ENCODE measurements at places on chromosomes 12 and 14.

- DNase-seq, result no peak
These were observed 345.9 kb upstream of the RGS6 start for GRCh38 chr14:71586131-71586897.

DNA sequence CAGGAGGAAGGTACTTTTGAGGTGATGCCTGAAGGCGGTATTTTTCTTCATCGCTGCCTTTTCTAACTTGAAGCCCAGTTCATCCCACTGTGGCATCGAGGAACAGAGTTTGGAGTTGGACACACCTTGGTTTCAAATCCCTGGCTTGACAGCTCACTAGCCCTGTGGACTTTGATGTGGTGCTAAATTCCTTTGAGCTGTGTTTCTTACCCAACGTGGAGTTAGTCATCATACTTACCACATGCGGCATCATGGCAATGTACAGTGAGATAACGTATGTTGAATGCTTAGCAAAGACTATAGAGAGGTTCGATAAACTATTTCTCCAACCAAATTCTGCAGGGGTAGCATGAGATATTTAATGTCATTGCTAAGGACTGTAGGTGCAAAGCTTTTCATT lies 3.4 kb downstream of the PLEKHG3 start:
- no peak for DNase-seq

- no peak for DNase-seq
These were observed 114.7 kb downstream of the BEGAIN start for GRCh38 chr14:100472491-100472890.

DNA sequence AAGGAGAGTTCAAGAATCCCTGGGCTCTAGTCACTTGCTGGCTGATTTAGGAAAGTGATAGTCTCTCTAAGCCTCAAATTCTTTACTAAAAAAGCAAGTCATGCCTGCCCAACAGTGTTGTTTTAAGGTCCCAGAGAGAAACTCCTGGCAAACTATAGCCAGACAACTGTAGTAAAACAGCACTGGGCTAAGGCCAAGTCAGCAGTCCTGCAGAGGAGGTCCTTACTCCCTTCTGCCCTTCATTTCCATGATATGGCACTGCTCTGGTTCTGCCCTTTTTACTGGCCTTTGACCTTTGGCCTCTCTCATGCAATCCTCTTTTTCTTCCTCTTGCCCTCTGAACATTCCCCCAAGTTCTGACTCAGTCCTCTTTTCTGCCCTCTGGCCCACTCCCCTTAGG lies 74.9 kb downstream of the VWF start:
- no peak for DNase-seq

GRCh38 chr14:42683707-42684106 lies 1077.0 kb downstream of the LRFN5 start:
- no peak for DNase-seq

- no peak for DNase-seq
These were observed 15.6 kb downstream of the ZNF839 start for GRCh38 chr14:102335163-102335562.

GRCh38 chr14:52875707-52876106 lies 75.1 kb downstream of the FERMT2 start:
- no peak for DNase-seq

GRCh38 chr14:87411370-87411769 lies 581.6 kb downstream of the GALC start:
- DNase-seq, result no peak

- no peak for DNase-seq
These were observed 2.8 kb downstream of the RXYLT1 start for GRCh38 chr12:63782466-63782865.

- no peak for DNase-seq
These were observed 74.1 kb downstream of the CACNA1C start for GRCh38 chr12:2126676-2127406.

GRCh38 chr12:28937196-28937595 lies 211.9 kb upstream of the FAR2 start:
- DNase-seq, result no peak

DNA sequence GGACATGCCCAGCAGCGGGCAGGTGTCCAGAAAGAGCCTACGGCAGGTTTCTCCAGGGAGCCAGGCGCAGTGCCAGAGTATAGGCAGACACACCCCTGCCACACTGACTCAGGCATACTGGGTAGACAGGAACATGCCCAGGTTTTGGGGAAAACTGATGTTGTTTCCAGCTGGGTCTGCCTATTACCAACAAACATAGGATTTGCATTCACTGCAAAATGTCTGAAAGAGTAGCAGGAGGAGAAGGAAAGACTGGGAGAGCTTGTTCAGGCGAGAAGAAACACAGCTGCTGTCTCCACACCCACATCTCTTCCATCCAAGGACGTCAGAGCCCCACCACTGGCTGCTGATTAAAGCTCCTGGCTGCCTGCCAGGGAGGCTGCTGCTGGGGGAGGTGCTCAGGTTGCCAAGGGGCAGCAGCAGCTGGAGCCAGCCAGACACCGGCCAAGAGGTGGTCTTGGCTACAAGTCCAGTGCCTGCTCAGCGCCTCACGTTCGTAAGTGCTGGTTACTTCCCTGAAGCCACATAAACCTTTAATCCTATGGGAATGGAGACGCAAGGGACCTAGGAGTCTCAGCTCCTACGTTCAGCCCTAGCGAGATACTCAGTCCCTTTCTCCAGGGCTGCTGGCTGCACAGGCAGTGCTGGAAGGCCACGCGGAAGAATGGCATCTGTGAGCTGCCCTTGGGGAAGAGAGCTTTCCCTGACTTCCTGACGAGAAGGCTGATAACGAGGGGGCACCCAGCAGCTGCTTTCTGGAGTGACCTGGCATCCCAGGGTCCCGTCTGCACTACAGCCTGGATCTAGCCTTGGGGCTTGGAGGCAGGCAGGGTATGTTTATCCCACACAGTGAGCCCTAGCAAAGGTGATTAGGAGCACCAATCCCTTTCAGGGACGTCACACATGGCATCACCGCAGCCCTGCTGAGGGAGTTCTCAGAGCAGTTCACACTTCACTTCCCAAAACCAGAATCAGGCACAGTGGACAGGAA lies 58.1 kb downstream of the PLEKHG3 start:
- no peak for DNase-seq

DNA sequence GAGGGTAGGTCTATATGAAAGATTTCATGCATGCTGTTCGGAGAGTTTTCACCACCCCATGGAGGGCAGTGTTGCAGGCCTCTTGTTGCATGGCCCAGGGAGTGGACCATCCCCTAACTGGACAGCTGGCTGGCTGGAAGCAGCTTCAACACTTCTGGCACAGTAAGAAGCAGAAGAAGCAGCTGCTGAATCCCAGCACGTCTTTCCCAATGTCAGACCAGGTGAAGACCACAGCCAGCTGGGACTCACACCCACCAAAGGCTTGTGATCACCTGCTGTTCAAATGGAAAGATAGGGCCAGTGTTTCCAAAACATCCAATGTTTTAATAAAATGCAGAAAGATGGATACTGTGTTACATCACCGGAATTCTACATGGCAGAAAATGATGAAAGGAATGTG lies 1423.6 kb downstream of the AACS start:
- no peak for DNase-seq

DNA sequence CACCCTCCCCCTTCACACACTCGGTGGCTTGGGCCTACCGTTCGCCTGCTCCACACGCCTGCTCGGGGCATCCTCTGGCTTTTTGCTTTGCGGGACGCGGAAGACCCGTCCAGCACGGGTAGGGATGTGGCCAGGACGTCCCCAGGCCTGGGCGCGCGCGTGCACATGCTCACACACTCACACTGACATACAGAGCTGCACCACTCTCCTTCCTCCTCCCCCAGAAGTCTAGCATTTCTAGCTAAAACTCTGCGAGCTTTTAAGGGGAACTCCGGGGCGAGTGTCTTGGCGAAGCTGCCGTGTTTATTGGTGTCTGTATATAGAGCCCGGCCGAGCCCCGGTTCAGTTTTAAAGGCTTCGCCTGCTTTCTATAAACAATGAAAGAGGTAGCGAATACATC lies 5.0 kb downstream of the TBX5 start:
- no peak for DNase-seq

DNA sequence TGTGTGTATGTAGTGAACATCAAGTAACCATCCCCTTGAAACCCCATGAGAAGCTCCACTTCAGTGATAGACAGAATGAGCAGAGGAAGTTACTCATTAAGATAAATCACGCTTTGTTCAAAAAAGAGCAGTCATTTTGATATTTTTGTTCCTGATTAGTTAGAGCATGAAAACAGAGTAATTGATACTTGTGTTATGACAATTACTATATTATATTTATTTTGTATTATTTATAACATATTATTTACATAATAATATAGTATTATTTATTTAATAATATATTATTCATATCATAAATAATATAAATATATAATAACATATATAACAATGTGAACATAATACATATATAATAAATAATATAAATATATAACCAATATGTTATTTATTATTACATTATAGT lies 580.9 kb downstream of the SOX5 start:
- no peak for DNase-seq

DNA sequence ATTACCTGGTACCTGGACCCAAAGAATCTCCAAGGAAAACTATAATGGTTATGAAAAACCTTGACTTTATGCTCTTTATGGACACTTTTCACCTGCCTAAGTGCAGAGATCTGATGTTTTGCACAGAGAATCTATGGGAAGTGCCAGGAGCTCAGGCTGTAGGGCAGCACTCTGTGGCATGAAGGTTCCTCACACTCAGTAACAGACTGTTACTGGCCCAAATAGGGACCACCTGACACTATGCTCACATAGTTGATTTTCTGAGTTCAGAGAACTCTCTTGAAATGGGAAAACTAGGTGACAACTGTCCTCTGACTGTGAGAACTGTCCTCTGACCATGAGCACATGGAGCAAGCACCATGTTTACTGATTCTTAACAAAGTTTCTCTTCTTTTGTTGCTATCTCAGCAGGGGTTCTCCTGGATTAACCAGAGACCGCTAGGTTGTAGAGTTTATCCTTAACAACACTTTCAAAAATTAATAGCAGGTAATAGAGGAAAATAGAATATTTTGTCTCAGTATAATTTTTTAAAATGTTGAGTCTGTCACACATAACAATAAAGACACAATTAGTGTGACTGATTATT lies 101.6 kb downstream of the STXBP6 start:
- DNase-seq, result no peak

DNA sequence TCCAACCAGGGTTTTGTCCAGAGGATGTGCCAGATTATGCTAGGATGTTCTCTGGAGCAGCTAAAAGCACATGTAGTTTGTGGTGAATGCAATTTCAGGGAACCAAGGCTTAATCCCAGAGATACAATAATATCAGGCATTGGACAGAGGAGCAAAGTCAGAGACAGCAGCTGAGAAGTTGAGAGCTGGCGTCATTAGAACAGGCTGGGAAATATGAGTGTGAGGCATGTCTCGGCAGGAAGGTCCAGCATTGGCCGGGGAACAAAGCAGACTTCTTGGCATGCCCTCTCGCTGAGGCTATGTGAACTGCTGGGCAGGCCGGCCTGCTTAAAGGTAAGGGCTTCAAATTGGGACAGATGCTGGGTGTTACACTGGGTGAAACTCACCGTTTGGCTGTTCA lies 125.4 kb downstream of the CAND1 start:
- no peak for DNase-seq

- no peak for DNase-seq
These were observed 791.6 kb downstream of the DIO2 start for GRCh38 chr14:79419571-79420327.

- no peak for DNase-seq
These were observed 33.9 kb downstream of the MIA2 start for GRCh38 chr14:39267608-39268005.

DNA sequence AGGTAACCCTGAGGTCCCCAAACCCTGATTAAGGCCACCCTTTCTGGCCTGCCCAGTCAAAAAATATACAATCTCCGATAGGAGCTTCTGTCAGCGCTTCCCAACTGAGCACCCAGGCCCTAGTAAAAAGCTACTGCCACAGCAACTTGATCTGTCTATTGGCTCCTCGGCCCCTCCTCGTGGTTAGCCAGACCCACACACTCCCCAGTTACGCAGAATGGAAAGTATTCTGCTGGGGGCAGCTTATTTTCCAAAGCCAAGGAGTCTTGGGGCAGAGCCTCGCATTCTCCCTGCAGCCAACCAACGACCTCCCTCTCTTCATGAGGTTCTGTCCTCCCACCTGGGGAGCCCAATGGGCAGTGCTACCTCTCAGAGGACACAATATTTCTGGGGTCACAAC lies 32.1 kb downstream of the FMNL3 start:
- no peak for DNase-seq

DNA sequence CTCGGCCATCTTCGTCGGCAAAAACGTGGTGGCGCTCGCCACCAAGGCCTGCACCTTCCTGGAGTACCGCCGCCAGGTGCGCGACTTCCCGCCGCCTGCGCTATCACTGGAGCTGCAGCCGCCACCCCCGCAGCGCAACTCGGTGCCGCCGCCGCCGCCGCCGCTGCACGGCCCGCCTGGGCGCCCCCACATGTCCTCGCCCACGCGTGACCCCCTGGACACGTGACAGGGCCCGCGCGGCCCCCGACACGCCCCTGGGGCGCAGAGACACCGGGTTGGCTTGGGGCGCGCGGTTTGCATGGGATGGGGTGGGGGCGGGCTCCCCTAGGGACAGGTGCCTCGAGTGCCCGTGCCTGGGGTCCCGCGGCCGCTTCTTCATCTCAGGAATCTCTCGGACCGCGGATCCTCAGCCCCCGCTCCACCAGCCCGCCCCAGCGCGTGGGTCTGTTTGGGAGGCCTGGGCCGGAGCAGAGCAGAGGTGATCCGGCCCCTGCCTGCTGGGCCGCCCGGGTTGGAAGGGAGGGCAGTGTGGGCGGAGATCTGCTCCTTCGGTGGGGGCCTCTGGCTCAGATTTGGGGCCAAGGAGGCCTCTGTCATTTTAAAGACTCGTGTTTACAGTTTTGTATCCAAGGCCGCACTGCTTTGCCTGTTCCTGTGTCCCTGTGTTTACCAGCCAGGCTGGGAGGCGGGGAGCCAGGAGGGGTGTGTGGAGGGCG lies 3.3 kb downstream of the TMEM121 start:
- DNase-seq, result no peak

DNA sequence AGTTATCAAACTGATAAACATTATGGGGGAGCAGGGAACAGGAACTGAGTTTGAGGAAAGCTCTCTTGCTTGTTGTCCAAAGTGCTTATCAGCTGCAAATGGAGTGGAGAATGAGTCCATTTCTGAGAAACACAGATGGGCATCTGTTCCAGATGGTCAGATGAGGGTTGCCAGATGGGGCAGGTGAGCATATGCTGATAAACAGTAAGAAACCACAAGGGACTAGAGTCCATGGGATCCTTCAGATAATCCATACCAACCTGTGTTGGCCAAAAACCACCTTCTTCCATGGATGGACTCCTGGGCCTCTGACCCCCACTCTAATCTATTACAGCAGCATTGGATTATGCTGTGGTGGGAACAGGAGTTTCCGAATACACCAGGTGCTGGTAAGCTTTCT lies 38.3 kb downstream of the GNS start:
- no peak for DNase-seq

- DNase-seq, result no peak
These were observed 169.2 kb downstream of the PIK3C2G start for GRCh38 chr12:18430425-18431048.

DNA sequence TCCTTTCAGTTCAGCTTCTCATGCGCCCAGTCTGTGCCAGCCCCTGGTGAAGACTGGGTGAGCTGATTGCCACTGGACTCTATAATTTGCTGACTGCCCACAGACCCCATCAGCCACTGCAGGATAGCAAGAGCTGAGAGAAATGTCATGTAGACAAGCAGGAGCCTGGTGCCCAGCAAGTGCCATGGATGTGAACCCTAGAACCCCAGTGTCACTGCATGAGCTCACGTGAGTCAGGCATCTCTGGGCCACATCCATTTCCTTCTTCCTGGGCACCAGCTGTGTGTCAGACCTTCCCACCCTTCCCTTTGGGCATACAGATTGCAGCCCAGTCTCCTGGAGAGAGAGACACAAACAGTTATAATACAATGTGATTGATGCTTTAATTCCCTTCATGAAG lies 73.8 kb downstream of the NTF3 start:
- no peak for DNase-seq

Data from esophagus squamous epithelium (tissue), 5 donors.